ENCODE measurements at places on chromosomes 1 and 21.

DNA sequence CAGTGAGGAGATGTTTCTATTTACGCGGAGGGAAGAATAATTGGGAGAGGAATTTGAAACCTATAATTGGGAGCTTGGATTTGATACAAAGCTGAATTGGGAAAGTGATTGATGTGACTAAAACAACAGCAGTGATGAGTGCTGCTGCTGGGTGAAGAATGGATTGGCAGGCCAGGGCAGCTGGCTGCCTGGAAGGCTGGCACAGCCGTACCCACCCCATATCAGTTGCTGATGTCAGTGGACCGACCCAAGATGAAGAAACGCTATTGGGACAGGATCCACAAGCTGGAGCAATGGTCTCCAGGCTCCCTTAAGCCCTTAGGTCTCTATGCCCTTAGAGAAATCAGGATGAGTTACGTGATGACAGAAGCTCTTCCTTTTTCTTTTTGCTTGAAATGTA lies 47.4 kb downstream of the GRIK1 start:
- no peak for DNase-seq

DNA sequence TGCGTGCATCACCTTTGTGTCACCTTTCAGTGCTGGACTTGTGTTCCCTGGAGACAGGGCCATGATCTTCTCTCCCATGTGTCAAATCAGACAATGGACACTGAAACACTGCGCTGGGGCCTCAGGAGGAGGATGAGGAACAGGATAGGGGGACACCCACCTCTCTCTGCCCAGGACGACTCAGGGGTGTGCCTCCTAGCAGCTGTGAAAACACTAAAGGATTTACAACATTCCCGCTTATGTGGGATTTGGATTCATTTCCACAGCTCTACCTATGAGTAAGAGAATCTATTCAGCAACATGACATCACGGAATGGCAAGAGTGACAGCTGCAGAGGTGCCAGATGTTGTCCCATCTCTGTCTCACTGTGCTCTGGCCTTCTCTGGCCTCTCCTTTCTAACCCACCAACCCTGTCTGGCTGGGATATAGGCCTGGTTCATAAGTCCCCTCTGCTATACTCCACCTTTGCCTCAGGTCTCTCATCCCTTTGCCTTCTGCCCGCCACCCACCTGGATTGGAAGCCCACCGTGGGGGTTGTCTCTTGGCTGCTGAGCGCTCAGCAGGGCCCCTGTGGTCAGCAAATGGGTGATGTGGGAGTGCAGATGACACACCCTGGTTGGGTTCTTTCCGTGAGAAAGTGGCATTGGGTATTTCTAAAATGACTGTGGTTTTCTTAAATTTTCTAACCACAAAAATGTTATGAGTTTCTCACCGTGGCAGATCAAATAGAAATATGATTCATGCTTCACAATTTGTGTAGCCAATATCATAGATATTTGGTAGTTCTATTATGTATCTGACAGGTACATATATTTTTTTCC lies 47.1 kb upstream of the TLR5 start:
- no peak for DNase-seq

- no peak for DNase-seq
Measured at GRCh38 chr1:1135339-1136136, 19.6 kb upstream of the C1orf159 start.

DNA sequence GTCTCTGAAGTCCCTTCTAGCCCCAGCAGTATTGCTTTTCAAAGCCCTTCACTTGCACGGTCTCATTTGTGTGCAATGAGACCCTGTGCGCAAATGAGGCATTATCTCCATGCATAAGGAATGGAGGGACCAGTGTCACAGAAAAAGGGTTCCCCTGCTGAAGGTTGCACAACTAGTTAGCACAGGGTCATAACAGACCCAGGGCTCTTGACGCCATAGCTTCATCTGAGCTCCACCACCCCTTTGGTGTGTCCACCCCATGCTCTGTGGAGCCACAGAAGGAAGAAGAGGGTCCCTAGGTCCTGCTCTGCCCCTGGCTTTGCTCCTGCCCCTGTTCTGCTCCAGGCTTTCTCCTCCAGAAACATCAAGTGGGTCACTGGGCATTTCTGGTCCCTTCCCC lies 12.6 kb downstream of the SH2D2A start:
- DNase-seq = no peak

DNA sequence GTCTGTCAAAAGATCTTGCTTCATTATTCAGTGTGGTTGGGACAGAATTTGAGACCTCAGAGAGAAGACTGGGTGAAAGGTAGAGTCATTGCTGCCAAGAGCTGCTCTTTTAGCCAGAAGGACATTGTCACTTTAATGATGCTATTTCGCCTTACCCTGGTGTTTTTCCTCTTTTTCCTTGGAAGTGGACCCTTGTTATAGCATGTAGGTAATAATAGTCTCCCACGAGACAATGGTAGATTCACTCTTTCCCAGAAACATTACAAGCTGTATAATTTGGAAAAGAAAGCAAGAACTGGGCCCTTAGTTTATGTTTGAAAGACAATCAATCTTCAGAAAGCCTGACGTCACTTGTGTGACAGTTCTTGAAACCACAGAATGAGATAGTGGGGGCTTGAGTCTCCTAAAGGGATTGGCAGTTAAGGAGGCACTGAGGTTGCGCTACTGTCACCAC lies 3.8 kb downstream of the SERTAD4 start:
- DNase-seq = no peak

GRCh38 chr1:6547301-6547700 lies 7.0 kb downstream of the NOL9 start:
- no peak for DNase-seq
